Heart right ventricle (tissue), 16 donors: ENCODE measurements at places on chromosomes 5 and 9. TPM values are rescaled to one million over a fixed set of nuclear protein-coding genes. Genes with fewer than 3 reads are reported as not detected.

PCDHGA5 gene
- 6.8 TPM for total RNA-seq

PRR7 gene
- total RNA-seq, result 2.1 TPM

DCAF12 gene
- 13.8 TPM for total RNA-seq

DNA sequence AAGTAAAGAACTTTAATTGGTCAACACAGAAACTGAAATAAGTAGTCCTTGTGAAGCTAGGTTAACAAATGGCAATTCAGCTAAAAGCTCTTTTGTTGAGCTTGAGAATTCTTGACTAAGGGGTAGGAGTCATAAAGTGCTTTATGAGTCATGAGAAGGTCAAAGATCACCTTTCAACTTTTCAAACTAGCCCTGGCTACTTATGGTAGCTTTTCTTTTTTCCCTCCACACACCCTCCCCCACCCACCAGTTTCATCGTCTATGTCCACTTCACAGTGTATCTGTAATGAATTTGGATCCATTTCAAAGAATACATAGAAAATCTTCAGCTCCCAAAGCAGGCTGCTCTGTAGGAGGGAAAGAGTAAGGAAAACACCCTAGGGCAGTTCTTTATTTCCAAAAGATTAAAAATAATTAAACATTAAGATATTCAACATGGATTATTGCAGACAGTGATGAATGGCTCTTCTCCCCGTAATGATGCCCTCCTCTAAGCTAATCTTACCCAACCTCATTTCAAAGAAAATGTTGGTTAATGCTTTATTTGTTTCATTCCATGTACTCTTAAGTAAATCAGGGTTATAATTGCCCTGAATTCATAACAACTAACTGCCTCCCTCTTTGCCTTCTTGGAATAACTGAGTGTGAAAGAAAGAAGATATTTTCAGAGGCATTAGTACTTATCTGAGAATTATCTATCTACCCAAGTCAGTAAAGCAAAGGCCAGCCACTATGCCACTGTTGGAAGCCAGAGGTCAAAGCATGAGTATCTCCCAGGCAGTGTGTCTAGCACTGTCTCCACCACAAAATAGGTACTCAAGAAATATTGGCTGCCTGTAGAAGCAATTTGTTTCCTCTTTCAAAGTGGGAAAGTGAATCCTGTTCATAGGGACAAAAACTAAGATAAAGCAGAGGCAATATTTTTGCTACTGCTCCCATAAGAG lies 290.6 kb downstream of the PIK3R1 start:
- H3K4me3 ChIP-seq, result no peak overlapping the region
- DNase-seq, result no peak
- no peak overlapping the region for H3K27ac ChIP-seq
- H3K4me1 ChIP-seq, result no peaks in the 10 kb centered on the region
- no peaks in the 10 kb centered on the region for H3K36me3 ChIP-seq
- H3K27me3 ChIP-seq, result no peaks in the 10 kb centered on the region

DNA sequence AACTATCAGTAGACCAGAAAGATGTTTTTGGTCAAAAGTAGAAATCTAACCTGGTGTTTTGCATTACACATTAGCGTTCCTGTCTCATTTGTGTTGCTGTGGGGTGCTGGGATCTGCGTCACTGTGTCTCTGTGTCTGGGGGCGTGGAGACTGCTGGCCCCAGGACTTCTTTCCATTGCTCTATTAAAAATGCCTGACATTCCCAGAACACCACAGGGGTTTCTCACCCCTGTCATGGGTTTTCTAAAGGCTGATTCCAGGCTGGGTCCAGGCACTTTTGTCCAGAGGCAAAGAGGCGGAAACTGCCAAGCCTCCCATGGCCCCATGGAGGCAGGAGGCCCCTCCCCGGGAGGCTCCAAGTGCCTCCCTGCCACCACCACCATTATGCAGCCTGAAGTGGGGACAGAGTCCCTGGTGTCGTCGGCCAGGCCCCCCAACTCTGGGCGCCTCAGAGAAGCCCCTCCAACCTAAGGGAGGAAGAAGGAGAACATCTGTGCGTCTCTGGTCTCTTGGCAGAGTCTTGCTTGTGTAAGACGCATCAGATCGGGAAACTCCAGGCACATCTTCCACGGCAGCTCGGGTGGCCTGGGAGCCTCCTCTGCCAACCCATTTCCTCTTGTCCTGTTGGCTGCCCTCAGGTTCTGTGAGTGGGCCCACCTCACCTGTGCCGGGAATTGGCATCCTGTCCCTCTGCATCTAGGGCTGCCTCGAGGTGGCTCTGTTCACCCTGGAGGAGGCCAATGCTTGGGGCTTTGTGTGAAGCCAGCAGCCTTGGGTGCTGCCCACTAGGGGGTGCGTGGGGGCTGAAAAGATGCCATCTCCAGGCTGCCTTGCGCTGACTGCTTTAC lies 13.8 kb upstream of the PLEKHG4B start:
- H3K27me3 ChIP-seq, result no peaks in the 10 kb centered on the region
- no peak overlapping the region for H3K27ac ChIP-seq
- peak; percentile 31 for DNase-seq
- no peak overlapping the region for H3K4me3 ChIP-seq
- no peaks in the 10 kb centered on the region for H3K4me1 ChIP-seq

DNA sequence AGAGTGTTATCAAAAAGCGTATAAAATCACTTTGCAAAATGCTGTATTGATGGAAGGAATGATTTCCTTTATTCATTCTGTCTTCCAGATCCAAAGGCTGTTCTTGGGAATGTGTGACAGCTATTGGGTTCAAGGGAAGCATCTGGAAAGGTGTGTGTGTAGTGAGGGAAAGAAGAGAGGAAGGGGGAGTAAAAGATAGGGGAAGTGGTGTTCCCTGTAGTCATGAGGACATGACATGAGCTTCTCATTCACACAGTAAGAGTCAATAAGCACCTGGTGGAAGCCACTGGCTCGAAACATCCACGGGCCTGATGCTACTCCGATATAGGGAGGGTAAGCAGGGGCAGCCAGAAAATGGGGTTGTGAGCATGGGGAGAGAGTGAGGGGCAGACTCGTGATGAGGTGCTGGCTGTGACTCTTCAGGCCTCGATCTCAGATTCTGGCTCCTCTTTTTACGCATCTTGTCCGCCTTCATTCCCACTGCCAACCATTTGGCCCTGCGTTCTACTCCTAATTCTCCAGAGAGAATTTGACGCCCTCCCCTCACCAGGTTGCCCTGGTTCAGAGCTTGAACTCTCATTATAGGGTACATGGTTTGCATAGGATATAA lies 29.1 kb upstream of the HSPA9 start:
- no peak overlapping the region for H3K27ac ChIP-seq
- no peak overlapping the region for H3K4me3 ChIP-seq
- no peaks in the 10 kb centered on the region for H3K36me3 ChIP-seq
- H3K27me3 ChIP-seq, result no peaks in the 10 kb centered on the region

DNA sequence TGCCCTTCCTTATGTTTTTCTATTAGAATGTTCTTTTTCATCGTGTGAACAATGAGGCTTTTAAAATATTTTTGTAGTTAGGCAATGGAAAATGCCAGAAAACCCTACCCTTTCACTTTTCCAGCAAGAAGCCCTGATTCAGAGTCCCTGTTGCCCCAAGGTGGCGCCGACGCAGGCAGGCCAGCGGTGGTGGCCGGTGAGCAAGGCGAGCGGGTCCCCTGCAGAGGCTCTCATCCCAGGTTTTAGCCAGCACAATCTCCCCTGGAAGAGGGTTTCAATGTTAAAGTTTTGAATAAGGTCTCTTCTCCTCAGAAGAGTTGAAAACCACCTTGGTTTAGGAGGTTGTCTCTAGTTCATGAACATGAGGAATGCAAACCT lies 40.8 kb upstream of the CKMT2 start:
- peaks cover 10% of the 10 kb centered on the region for H3K4me1 ChIP-seq
- no peak for DNase-seq
- no peaks in the 10 kb centered on the region for H3K27me3 ChIP-seq
- H3K36me3 ChIP-seq, result no peaks in the 10 kb centered on the region
- no peak overlapping the region for H3K27ac ChIP-seq
